ENCODE measurements at places on chromosomes 5 and 9.

- DNase-seq: no peak
Measured at GRCh38 chr5:32304622-32305021, 8.1 kb downstream of the MTMR12 start.

DNA sequence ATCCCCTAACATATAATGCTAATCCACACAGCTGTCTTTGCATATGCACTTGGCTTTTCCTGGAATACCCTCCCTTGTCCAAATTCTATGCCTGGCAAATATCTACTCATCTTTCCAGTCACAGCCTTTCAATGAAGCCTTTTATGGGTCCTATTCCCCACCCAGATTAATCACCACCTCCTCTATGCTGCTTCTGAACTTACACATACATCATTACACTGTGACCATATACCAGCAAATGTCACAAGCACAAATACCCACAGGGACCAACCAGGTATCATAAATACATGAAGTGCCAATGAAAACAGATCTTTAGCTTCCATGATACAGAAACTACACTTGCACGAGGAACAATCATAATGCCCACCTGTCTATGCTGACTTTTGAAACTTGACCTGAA is 22.3 kb downstream of the LPAR1 start:
- DNase-seq: no peak

DNA sequence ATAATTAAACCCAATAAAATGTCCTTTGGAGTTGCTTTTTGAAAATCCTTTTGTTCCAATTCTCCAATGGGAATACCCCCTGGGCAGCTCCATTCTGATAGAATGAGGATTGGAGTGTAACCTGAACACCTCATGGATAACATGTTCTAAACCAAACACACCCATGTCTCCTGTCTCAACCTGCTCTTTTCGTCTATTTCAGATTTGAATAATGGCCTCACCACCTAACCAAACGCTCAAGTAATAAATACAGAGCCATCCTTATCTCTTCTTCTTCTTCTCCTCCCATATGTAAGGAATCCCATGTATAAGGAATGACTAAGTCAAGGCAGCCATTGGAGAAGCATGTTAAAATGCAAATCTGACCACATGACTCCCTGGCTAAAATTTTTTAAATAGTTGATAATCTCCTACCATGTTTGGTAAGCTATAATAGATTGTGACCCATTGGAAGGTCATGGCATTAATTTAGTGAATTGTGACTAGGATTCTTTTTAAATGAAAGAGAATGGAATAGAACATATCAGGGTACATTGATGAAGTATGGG is 26.0 kb downstream of the ELL2 start:
- no peak for DNase-seq

DNA sequence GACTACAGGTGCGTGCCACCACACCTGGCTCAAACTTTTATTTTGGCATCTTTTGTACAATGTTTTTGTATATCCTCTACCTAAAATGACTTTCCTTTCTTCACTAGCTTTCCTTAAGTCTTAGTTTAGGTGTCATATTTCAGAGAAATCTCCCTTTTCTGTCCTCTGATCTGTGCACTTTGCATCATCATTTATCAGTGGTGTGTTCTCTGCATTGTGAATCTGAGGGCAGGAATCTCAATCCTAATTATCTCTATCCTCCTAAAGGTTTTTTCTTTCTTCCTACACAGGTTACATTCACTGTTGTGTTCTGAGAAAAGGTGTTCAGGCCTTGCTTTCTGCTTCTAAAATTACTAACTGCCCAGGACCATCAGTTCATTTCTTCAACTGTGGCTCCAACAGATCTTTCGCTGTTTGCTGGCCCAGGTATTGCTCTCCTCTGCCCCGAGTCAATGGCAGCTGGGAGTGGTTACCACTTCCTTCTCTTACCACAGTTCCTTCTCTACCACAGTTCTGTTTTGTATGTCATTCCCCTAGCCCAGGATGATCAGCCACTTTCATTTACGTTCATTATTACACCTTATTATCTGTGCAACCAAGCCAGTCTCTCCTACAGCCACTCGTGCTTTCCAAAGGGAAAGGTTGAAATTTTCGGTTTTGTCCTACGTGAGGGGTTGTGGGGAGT is 14.0 kb downstream of the TGFBR1 start:
- no peak for DNase-seq

DNA sequence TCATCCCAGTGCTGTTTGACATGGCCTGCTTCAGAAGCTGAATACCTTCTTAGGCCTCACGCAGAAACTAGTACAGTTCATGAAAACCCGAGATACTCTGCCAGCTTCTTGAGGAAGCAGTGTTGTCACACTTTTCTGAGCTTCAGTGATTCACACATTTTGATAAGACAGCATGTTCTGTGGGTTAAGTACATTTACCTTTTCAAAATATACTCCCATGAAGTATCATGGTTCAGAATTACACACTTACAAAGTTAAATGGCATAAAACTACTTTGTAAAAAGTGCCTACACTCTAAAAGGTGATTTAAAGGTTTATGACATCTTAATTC is 56.9 kb downstream of the VCAN start:
- no peak for DNase-seq

GRCh38 chr5:179699616-179700237 is 960 bp downstream of the CANX start:
- peak; percentile 22 for DNase-seq

DNA sequence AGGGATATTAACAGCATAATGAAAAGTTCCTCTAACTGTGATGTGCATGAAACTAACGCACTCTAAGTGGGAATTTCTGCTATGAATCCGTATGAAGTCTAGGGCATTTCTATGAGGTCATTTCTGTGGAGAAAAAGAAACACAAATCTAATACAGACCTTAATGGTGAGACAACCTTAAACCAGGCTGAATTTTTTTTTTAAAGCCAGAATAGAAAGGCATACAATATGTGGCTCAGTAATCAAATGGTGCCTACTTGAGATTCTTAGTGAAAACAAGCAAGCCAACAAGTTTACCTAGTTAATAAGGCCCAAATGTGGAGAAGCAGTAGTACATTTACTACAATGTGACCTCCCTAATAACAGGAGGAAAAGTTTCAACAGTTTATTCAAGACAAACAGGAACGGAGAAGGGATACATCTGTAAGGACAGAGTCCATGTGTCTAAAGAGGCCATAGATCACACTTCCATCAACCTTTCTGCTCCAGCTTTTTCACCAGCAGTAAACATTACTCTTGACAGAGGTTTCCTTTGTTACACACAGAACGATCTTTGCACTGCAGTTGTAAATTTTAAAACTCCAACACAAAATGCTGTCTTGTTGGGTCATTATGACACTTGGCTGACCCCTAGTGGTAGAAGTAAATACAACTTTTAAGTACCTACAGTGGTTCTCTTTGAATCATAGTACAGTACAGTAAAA is 26.2 kb downstream of the CARNMT1 start:
- DNase-seq: peak; percentile 9

- no peak for DNase-seq
Measured at GRCh38 chr5:8884029-8884428, 661.8 kb downstream of the SEMA5A start.

DNA sequence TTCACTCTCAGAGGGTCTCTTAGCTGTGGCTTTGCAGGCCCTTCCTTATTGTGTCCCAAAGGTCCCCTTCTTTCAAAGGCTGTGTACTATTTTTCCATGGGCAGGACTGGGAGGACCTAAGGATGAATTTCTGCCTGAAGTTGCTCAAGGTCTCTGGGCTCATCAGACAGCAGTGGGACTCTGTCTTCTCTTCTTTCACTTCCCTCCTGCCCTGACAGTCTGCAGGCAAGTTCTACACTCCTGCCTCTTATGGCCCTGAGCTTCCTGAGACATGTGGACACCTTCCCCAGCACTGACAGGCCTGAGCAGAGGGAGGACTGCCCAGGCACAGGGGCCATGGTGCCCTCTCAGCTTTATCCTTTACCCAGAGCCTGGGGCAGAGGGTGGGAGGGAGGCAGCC is 14.8 kb downstream of the ENHO start:
- DNase-seq: no peak

- no peak for DNase-seq
Measured at GRCh38 chr5:122785294-122785693, 10.4 kb downstream of the SNX2 start.

- no peak for DNase-seq
Measured at GRCh38 chr5:6757414-6757969, 44.3 kb downstream of the TENT4A start.

DNA sequence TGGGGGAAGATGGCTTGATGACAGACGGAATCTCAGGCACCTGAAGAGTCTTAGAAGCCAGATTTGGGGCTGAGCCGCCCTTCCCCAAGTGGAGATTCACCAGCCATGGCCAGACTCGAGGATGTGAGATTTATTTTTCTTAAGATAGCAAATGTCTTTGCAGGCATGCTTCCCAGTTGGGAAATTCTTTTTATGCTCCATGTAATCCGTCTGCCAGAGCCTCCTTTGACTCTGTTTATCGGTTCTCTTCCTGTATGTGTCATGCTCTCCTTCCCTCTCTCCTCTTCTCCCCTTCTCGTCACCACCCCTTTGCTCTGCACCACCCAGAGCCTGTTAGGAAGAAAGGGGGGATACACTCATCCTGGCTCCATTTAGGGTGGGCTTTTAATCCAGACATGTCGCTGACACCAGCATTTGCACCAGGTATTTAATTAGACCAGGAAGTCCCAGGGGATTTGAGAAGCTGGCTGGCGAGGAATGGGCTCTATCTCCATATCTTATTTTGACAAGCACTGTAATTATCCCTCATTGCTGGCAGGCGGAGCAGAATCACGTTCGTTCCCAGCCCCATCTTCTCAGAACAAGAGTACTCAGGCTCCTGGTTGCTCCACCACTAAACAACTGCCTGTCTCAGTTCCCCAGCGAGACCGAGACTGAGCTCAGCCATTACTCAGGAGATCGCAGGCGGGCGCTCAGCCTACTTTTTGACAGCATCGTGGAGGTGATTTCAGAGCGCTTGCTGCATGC is 50.9 kb downstream of the KCNIP1 start:
- peak; percentile 28 for DNase-seq

GRCh38 chr9:132994410-132995120 is 16.1 kb downstream of the GFI1B start:
- no peak for DNase-seq

DNA sequence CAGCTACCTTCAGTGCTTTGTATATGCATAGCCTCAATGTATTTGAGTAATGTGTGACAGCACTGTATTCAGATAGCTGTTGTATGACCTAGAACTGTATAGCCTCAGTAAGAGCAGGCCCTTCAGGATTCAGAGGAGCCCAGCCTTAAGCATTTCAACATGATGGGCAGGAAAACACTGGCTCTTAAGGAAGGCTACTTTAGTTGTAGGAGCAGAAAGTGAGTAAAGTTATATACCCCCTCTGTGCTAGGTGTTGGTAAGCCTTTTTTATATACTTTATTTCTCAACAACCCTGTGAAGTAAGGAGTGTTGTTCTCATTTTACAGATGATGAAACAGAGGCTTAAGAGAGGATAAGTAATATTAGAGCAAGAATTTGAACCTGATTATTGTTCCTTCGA is 1.5 kb upstream of the GPR21 start:
- DNase-seq: no peak

- peak; percentile 45 for DNase-seq
Measured at GRCh38 chr5:111223787-111224560, at the start of gene CAMK4. Gene CAMK4, plus strand, starts transcription at chr5:111224384. Its CDS starts 100 bp downstream, at chr5:111224484.

DNA sequence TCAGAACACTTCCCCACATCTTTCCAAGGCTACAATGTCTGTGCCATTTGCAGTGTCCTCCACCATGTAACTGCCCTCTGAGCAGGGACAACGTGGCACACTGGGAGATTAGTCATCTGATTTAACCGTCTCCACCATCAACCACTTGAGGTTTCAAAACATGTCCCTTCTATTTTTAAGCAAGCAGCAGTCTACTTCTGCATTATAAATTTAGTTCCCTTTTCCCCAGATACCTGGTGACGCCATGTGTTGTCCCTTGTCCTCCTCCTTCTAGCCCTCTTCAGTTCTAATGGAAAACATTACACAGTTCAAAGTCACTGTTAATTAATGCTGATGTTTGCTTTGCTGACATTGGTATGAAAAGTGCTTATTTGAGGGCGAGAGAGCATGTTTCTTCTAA is 52.8 kb downstream of the ATP10B start:
- peak; percentile 75 for DNase-seq

- DNase-seq: peak; percentile 38
Measured at GRCh38 chr9:118009614-118010013, 305.4 kb downstream of the TLR4 start.

- DNase-seq: no peak
Measured at GRCh38 chr5:107518616-107519015, 152.1 kb downstream of the EFNA5 start.

GRCh38 chr5:7592910-7593309 is 197.0 kb downstream of the ADCY2 start:
- no peak for DNase-seq

- no peak for DNase-seq
Measured at GRCh38 chr5:176803943-176804498, 6.3 kb upstream of the UNC5A start.

- peak; percentile 13 for DNase-seq
Measured at GRCh38 chr5:149268928-149269557, 2.6 kb upstream of the AFAP1L1 start.

Data from DMS79 (cell line).